Thoracic aorta (tissue), 2 donors: ENCODE measurements at places on chromosomes 16 and 17.

- no peak for DNase-seq
These were observed 88.0 kb upstream of the CREBBP start for GRCh38 chr16:3968551-3968950.

GRCh38 chr16:65012357-65012756 is 109.5 kb downstream of the CDH11 start:
- DNase-seq: no peak

DNA sequence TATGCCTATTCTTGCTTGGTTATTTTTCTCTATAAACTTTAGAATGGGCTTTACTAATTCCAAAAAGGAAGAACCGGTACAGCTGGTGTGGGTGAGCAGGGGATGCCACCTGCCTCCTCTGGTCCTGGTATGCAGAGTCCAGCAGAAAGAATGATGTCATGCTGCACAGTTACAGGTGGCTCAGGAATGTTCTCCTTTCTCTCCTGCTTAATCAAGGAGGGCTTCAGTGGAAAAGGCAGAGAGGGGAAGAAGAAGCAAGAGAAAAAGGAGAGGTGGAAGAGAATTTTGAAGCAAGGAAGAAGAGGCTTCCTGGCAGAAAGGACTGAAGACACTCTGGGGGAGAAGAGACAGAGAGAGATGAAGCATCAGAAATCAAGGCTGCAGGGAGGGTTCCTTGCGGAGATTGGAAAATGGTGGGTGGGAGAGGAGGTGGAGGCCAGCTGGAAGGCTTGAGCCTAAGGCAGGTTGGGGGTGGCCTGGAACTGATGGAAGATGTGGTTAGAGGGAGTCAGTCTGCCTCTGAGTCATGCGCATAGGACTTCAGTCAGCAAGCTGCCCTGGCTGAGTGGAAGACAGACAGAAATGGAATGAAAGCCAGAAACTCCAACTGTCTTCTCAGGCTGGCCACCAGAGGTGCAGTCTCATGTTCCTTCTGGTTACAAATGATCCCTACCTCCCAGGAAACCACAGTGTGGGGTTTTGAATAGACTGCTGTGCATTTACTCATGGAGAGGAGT is 64.6 kb upstream of the CRHR1 start:
- DNase-seq: no peak

DNA sequence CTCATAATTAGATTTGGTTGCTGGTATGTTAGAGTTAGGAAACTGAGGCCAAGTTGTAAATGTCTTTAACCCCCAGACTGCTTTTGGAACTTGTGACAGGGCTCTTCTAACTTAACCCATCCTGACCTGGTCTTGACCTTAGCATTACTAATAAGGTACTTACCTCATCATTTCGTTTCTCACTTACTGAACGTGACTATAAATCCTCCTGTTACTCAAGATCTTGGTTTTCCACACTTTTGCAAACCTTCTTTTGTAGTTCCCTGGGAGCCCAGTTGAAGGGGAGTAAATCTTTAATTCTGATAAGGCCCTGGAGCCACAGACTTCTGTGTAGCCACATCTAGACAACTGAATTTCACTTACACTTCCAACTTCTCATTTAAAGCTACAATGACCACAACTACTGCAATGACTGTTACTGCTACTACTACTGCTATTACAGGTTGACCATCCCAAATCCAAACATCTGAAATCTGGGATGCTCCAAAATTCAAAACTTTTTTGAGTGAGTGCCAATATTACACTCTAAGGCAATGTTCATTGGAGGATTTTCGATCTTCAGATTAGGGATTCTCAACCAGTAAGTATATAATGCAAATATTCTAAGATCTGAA is 248.8 kb upstream of the TBX2 start:
- DNase-seq: no peak

DNA sequence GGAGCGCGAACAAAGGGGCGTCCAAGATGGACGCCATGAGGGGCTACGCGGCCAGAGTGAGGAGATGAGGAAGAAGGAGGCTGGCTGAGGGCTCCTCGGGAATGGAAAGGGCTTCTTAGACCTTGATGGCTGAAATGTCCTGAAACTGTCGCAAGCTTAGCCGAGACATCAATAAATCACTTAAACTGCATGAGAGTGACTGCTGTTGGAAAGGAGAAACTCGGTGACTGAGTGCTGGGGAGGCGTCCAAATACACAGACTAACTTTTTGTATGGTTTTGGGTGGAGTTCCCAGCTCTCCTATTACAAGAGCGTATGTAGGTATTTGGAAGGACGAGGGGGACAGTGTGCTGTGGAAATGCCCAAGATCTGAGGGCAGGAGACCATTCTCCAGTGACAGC is 1.4 kb upstream of the GEMIN4 start:
- no peak for DNase-seq

- DNase-seq: no peak
These were observed 33.7 kb upstream of the KDM8 start for GRCh38 chr16:27169511-27170071.

- no peak for DNase-seq
These were observed 8.2 kb downstream of the NXPH3 start for GRCh38 chr17:49583889-49584288.

DNA sequence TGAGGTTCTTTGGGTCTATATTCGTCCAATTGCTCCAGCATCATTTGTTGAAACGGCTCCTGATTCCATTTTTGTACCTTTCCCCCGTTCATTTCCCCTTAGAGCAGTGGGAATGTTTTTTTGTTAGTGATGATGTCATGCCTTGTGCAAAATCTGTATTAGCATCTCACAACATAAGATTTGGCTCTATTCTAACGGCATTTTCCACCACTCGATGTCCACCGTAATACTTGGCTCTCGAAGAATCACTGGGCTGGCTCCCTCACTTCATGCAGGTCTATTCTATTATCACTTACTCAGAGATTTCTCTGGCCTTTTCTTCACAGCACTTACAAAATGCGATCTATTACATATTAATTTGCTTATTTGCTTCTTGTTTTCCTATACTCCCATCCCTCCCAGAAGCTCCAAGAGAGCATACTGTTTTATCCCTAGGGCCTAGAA is 571 bp upstream of the NME1 start:
- DNase-seq: no peak

- peak; percentile 63 for DNase-seq
These were observed 90.6 kb upstream of the CIBAR2 start for GRCh38 chr16:85202631-85203461.

DNA sequence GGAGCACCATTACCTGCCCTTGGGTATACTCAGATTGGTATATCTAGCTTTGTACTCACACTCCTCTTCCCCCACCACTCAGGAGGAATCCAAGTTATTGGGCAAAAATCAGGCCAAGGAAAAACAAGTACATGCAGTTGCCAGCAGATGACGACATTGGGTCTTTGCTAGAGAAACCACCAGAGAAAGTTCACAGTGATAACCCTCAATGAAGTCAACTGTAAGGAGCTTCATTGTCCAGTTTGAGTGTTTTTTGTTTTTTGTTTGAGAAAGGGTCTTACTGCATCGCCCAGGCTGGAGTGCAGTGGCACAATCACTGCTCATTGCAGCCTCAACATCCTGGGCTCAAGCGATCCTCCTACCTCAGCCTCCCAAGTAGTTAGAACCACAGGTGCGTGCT is 34.6 kb upstream of the TOX3 start:
- DNase-seq: no peak

DNA sequence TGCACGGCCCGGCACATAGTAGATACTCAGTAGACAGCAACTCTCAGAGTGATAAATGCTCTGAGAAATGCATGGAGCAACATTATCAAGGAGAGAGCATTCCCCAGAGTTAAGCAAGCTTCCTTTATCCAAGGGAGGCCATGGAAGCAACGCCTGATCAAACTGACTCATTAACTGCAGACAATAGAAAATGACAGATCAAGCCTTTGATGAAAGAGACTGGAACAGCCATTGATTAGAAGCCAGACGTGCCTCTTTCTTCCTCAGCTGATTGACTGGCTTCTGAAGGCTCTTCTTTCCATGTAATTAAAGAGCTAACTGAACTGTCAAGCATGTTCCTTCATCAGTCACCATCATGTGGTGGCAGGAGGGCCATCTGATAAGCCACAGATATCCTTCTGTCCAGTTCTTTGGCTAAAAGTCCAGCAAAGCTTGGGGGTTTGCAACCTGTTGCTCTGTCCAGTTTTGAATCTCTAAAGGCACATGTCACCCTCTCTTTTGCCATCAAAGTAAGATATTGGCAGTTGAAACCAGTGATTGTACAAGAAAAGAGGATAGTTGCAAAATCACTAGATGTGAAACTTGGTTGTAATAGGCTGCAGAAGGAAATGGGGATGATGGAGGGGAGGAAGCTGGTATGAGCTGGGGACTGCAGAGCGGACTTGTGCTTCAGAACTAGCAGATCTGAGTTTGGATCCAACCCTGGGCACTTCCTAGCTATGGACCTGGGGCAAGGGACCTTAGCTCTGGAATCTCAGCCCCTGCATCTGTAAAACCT is 188.0 kb downstream of the HAPSTR1 start:
- DNase-seq: no peak
